COLO829 (cell line): ENCODE measurements at places on chromosomes 5 and 9.

- DNase-seq = no peak
These were observed 180.5 kb downstream of the FBXL7 start for GRCh38 chr5:15680455-15680854.

- DNase-seq = no peak
These were observed 20.9 kb downstream of the ZNF474 start for GRCh38 chr5:122150215-122150614.

- DNase-seq = no peak
These were observed 344.5 kb downstream of the EBF1 start for GRCh38 chr5:158755221-158755620.

DNA sequence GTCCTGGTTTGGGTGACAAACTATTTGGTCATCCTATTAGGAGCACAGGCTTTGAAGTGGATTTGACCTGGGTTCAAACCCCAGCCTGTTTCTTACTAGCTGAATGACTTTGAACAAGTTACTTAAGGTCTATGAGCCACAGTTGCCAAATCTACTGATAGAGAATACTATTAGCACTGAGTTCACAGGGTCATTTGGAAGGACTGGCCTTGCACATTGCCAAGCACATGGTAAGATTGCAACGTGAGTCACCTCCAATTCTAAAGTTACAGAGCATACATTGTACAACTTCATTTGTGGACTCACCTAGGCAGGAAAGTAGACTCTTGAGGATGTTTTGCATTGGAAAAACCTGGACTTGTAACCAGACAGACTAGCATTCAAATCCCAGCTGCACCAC lies 38.9 kb downstream of the MFAP3 start:
- DNase-seq = no peak

DNA sequence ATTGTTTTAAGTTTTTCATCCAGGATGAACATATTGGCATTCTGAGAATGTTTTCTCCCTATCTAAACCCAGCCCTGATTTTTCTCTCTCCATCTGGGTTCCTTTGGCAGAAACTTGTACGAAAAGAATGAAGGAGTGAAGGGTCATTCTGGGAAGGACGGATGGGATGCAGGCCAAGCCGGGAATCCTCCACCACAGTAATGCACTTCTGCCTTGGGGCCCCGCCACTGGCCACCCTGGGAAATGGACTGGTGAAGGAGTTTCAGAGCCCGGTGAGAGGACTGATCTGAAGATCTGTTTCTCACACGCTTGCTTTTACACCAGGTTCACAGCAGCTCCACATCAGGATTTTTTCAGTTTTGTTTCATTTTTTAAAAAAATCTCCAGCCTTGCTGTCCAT lies 554.8 kb downstream of the BNC2 start:
- no peak for DNase-seq

DNA sequence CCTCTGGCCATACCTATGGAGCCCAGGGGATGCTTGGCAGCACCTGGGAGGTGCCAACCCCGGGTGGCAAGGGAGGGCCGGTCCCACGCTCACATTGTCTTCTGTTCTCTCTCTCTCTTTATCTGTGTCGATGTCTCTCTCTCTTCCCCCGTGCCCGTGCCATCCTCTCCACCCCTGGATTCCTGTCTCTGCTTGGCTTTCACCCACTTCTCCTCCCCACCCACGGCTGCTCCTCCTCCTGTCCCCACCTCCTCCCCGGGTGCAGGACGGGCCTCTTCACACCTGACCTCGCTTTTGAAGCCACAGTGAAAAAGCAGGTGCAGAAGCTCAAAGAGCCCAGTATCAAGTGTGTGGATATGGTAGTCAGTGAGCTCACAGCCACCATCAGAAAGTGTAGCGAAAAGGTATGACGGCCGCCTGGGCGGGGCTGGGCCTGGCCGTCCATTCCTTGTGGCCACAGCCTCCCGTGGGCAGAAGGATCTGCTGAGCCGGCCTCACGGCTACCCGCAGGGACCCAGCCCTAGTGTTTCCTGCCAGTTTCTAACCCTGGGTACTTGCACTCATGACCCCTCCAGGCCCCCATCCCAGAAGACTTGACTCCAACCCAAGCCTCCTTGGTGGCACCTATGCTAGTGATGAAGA lies 22.7 kb downstream of the DNM1 start:
- no peak for DNase-seq

DNA sequence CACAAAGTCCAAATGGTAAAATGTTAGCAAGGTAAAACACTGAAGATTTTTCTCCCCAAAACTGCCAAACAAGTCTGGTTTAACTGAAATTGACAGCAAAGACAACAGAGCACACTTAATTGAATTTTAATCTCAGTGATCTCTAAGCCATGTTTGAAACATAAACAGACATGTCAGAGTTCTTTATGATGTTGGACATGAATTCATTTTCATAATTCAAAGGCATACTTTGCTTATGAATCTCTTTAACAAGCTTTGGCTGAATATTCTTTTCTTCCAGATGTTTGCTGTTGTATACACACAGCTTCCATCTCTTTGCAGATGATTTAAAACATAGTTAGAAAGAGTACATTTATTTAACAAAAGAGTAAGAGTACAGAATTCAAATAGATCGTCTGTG lies 509.1 kb downstream of the RAB3C start:
- no peak for DNase-seq

- no peak for DNase-seq
These were observed 107.3 kb upstream of the SARDH start for GRCh38 chr9:133845440-133845839.

GRCh38 chr5:45281081-45281480 lies 415.1 kb downstream of the HCN1 start:
- no peak for DNase-seq
